ENCODE measurements at places on chromosomes 1 and 21.

- no peak for DNase-seq
These were observed 77.4 kb upstream of the MROH9 start for GRCh38 chr1:170857955-170858354.

- no peak for DNase-seq
These were observed 1.2 kb downstream of the TMEM234 start for GRCh38 chr1:32220746-32221580.

DNA sequence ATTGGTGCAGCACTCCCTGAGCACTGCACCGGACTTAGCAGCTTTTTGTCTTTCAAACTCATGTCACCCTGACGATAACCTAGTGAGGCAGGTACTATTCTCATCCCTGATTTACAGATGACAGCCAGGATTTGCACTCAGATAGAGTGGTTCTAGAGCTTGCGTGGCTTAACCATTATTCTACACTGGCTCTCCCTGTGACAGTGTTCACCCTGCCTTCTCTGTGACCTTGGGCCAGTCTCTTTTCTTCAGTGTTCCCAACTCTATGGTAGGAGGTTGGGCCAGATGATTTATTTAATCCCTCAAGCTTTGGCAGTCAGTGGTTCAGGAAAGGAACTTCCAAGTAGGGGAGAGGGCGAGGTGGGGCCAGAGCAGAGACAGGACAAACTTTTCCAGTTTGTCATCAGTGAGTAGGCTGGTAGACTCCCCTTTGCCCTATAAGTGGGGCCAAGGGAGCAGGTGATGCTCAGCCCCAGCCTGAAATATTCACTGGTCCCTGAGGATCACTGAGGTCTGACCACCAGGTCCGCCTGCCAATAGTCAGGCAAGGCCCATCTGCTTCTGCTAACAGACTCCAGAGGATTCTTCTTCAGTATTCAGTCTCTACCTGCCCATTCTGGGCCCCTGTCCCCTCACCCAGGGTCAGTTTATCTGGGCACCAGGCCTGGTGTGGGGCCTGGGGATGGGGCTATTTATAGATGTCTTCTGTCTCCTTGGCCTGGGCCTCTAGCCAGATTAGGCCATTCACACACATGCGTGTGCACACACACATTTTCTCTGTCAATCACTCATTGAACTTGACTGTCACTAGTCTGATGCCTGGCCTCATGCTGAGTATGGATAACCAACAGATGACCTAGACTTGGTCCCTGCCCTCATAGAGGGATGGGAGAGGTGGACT is 8.8 kb upstream of the FABP3 start:
- DNase-seq: no peak

- no peak for DNase-seq
These were observed 162.9 kb upstream of the HP1BP3 start for GRCh38 chr1:20949871-20950590.

- DNase-seq: no peak
These were observed 37.6 kb downstream of the MRPL37 start for GRCh38 chr1:54237586-54237985.

DNA sequence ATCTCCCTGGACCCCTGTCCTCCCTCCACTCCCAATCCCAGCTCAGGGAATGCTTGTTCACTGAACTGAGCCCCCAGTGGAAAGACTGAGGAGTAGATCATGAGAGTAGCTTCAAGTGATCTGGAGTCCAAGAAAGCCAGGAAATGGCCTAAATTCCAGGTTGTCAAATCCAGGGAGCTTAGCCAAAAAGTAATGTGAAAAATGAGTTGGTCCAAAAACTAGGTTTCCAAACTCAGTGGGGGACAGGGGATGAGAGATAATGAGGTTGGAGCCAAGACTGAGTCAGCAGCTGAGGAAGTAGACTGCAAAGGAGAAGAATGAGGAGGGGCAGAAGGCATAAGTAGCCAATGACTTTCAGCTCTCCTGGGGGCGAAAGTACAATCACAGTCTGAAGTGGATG is 284.1 kb upstream of the BEND5 start:
- DNase-seq: no peak

GRCh38 chr1:35860696-35861095 is 22.3 kb upstream of the AGO1 start:
- no peak for DNase-seq

- no peak for DNase-seq
These were observed 8.8 kb upstream of the RNPC3 start for GRCh38 chr1:103516693-103517092.

GRCh38 chr1:227343727-227344551 is 25.6 kb upstream of the CDC42BPA start:
- no peak for DNase-seq

- no peak for DNase-seq
These were observed 234.2 kb upstream of the PTBP2 start for GRCh38 chr1:96487394-96487793.

GRCh38 chr1:153791648-153792253 is 16.5 kb downstream of the SLC27A3 start:
- no peak for DNase-seq

GRCh38 chr1:235928197-235928596 is 61.5 kb upstream of the LYST start:
- DNase-seq: no peak

DNA sequence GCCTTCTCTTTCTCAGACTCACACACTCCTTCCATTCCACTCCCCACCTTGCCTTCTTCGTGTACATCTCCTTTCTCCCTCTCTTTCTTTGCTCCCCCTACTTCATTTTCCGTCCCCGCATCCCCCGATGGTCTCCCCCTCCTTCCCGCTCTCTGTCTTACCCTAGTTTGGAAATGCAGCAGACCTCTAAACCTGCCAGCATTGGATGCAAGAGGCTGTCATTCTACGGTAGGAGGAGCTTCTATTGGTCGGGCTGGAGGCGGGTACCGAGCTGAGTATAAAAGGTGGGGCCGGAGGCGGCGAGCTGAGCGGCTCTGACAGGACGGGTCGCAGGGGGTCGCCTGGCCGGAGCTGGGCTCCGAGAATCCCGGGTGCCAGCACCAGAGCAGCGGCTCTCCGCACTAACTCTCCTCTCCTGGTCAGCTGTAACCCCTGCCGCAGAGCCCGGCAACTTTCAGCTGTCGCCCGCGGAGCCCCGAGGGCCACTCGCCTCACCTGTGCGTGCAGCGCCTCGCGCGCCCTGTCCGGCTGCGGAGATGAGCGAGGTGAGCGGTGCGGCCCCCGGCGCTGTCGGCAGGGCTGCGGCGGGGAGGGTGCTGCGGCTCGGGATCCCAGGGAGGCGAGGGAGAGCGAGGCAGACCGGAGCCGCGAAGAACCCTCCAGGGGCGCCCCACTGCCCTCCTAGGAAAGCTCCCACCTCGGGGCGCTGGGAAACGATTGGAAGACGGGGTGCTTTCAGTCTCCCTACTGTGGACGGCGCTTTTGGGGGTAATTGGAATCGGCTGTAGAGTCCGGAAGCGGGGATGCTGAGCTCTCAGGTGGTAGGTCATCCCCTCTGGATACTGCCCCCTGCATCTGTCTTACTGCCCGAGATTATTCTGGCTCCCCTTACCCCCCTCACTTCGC is at the start of gene PCP4L1:
Gene PCP4L1 (plus strand): TSS at position 307 of the 906 bp plus-strand sequence. CDS start 230 bp downstream, at position 537.
- DNase-seq: no peak

DNA sequence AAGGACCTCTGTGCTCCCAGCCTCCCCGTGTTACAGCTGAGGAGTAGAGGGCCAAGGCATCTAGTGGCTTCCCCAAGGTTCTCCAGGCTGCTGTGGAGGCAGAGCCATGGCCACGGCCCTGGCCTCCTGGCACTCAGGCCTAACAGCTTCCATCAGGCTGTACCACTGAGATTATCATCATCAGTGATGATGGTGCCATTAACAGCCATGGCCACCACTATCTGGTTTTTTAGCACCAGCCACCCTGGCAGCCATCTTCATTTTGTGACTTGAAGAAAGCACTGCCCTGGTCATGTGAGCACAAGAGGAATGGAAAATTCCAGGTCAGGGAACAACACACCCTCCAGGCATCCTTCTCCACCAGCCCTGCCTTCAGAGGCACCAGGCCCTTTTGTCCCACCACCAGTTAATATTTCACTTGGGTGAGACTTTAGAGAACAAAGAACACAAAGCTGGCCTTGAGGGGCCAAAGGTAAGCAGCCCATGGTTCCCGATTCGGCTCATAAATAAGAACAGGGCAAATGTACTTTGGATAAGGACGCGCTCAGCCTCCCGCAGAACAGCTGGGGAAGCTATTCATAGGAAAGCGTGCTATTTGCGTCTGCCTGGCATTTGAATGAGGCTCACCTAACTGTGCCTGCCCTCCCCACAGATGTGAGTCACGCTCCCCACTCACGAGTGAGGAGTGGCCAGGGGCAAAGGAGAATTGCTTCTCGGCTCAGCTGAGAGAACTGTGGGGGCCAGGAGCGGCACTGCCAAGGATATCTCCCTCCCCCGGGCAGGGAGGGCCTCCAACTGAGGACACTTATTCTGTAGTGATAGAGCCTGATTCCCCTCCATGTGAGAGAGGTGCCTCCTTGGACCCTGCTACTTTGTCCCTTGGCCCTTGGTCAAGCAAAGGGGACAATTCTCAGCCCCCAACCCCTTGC is 95.6 kb downstream of the CD58 start:
- DNase-seq: no peak

- DNase-seq: no peak
These were observed 40.0 kb upstream of the RHOU start for GRCh38 chr1:228695015-228695955.

DNA sequence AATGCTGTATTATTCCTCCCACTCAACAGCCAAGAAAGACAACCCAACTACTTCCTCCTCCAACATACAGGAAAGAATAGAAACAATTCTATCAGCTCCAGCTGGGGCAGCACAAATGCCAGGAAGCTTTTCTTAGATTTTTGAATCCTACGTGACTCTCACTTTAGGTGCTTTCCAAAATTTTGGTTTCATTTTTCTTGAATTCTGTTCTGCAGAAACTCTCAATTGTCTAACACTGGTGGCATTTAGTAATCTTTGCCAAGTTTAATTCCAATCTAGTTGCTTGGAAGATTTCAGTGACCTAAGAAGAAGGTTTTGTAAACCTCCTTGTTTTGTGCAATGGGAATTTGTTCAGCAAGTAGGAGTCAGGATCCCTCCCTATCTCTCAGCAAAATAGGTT is 37.1 kb upstream of the DOCK7 start:
- DNase-seq: no peak

- no peak for DNase-seq
These were observed 50.8 kb downstream of the SRRM1 start for GRCh38 chr1:24693827-24694379.

- no peak for DNase-seq
These were observed 29.2 kb downstream of the CDC7 start for GRCh38 chr1:91529856-91530255.

DNA sequence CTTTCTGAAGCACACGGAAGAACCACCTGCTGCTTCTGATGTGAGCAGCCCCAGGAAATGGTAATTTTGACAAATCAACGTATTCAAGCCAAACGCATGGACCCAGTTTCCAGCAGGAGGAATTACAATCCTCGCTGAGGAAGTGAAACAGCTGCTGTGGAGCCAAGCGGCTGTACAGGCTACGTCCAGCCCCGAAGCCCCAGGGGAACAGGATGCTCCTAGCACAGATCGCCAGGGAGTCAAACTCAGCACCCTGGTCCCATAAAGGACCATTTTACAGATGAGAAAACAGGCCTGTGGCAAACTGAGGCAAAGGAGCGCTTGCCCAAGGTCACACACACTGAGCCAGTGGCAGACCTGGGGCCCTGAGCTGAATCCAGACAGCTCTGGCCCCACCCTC is 108.0 kb downstream of the PTPRU start:
- no peak for DNase-seq

- DNase-seq: no peak
These were observed 73.4 kb downstream of the PLPPR5 start for GRCh38 chr1:98931128-98931835.

DNA sequence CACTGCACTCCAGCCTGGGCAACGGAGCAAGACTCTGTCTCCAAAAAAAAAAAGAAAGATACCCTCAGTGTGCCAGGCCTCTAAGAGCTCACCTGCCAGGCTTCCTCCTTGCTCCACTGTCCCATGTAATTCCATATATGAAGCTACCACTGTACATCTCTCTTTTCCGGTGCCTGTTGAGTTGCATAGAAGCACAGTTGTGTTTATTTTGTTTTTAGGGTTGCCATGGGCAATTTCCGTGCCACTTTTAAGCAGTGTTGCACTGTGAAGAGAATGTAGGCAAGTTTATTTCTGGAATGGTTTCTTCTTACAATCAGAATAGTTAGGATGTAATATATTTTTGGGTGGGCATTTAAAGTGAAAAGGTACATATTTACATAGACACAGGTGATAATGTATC is 23.3 kb downstream of the MR1 start:
- no peak for DNase-seq

DNA sequence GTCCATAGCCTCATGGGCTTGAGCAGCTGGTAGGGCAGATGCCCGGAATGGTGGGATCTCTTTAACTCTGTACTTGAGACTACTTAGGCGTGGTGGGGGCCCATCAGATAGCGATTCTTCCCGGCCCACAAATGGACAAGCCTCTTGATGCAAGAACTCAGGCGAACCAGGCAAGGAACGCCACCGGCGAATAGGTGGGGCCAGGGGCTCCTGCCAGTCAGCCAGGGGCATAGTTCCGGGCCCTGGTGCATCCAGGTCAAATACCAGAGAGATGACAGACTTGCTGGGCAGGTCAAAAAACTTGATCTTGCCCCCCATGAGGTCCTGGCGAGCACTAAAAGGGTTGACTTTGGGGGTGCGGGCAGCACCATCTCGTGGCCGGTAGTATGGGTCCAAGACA is 4.8 kb upstream of the MUTYH start:
- no peak for DNase-seq

DNA sequence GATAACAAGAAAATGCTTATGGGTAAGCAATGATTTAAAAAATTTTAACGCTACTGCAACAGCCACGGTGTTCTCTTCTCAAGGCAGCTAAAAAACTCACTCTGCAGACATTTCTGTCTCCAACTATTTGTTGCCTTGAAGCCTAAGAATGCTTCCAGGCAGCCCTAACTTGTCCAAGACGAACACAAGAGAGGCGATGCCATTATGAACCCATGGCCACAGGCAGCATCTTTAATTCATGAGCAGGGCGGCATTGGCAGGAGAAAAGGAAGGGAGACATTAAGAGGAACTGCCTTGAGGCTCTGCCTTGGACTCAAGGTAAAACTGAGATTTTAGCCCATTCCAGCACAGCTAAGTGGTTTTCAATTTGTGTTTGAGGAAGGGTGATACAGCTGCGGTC is 67.5 kb downstream of the KCND3 start:
- no peak for DNase-seq

GRCh38 chr21:16522548-16522947 is 792.8 kb downstream of the USP25 start:
- no peak for DNase-seq

GRCh38 chr1:182993746-182994145 is 29.5 kb upstream of the LAMC1 start:
- no peak for DNase-seq

DNA sequence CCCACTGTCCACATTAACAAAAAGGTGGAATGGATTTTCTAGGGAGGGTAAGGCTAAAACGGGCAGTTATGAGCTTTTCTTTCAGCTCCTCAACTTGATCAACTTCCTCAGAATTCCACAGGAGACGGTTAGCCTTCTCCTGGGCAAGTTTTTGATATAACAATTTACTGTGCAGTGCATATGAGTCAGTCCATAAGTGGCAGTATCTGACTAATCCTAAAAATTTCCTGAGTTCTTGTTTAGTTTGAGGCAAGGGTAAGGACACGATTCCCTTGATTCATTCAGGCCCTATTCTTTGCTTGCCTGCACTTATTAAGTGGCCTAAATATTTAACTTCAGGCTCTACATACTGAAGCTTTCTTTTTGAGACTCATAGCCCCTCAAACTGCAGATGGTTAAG is 6.2 kb upstream of the AADACL3 start:
- DNase-seq: no peak

- DNase-seq: no peak
These were observed 118.4 kb upstream of the NR5A2 start for GRCh38 chr1:199909137-199909536.

- no peak for DNase-seq
These were observed 31.5 kb downstream of the SESN2 start for GRCh38 chr1:28290851-28291250.

All from omental fat pad (tissue), 4 donors.